Spinal cord (tissue), 10 donors: ENCODE measurements at places on chromosomes 11 and 22. TPM values are rescaled to one million over a fixed set of nuclear protein-coding genes. Genes with fewer than 3 reads are reported as not detected.

The OR4D5 gene
- polyA plus RNA-seq, result not detected

The VEGFB gene
- polyA plus RNA-seq, result 255 TPM

The TSPAN18 gene
- polyA plus RNA-seq, result 87.2 TPM

The POU2AF2 gene
- not detected for polyA plus RNA-seq

The OR5P2 gene
- polyA plus RNA-seq, result not detected

The ZNHIT2 gene
- 10.2 TPM for polyA plus RNA-seq

The OR5A1 gene
- not detected for polyA plus RNA-seq

The CHCHD10 gene
- polyA plus RNA-seq, result 92.1 TPM

The ATG13 gene
- 70.7 TPM for polyA plus RNA-seq

The ZNRF3 gene
- polyA plus RNA-seq, result 12.3 TPM

The CATSPERZ gene
- polyA plus RNA-seq, result 1.4 TPM
